Stimulated activated CD4-positive, alpha-beta T cell treated with anti-CD3 and anti-CD28 coated beads, Interleukin-2, amount 100 ng/mL, for 48 hours (primary cell): ENCODE measurements at places on chromosomes 6 and 20.

DNA sequence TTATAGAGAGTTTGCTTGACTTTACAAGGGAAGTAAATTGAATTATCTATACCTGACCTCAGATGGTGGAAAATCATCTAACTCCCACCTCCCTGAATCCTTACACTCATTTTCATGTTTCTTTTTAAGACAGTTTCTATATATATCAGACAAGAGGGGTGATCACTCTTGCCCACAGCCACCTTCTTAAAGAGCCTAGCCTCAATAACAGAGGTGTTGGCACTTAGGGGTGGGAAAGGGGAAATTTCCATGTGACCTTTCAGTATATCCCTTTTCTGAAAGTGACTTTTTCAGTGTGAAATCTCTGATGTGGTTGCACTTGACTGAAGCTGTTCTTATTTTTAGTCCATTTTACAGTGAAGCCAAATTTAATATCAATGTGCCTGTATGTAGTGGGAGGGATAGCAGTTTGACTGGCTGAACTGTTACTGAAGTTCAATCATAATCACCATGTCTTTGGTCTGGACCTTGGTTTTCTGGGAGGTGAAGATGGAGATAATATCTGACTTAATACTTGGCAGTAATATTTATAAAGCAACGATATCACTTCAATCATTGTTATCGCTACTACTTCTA is 141.3 kb downstream of the MAP3K7 start:
- no peak for DNase-seq

DNA sequence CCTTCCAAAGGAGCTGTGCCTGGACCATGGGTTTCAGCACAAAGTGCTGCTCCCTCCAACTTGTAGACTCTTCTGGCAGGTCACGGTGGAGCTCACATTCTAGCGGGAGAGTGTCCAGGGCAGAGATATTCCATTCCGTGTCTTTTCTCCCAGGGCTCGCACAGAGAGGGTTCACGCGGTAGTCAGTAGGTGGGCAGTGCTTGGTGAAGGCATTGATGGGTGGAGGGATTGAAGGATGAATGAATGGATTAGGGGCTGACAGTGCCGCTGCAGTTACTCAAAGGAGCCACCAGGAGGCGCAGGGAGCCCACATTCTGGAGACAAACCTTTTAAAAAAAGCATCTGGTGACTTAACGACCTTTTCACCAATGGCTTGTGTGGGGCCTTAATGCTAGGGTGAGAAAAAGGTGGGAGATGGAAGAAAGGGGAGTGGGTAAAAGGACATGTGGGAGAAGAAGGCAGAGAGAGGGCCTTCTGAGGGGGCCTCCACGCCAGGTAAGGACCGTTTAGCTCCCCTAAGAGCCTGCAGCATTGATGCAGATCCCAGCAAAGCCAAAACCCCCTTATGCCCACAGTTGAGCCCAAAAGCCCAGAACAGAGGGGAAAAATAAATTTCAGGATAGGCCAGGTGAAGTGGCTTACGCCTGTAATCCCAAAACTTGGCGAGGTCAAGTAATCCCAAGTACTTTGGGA is 17.5 kb upstream of the FAM110A start:
- peak; percentile 58 for DNase-seq

GRCh38 chr6:163438940-163439335 is 24.4 kb downstream of the QKI start:
- no peak for DNase-seq

DNA sequence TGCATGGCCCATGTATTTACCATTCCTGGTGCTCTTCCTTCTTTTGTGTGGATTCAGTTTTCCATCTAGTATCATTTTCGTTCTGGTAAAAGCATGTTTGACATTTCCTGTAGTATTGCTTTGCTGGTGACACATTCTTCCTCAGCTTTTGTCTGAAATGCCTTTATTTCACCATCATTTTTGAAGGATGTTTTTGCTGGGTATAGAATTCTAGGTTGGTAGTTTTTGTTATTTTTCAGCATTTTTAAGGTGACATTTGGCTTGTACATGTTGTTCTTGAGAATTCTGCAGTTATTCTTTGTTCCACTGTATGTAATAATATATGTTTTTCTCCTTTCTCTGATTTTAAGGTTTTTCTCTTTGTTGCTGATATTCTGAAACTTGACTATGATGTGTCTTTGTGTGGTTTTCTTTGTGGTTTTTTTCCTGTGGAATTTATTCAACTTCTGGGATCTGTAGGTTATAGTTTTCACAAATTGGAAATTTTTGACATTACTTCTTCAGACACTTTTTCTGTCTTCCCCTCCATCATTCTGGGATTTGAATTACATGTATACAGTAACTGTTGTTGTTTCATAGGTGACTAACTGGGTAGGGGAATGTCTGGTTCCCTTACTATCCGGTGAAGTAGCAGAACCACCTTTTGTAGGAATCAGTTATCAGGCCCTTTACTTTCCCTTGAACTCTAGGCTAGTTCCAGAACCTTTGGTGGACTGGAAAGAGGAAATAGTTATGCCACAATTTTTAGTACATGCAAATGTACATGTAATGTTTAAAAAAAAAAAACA is 30.2 kb downstream of the SNX9 start:
- no peak for DNase-seq

DNA sequence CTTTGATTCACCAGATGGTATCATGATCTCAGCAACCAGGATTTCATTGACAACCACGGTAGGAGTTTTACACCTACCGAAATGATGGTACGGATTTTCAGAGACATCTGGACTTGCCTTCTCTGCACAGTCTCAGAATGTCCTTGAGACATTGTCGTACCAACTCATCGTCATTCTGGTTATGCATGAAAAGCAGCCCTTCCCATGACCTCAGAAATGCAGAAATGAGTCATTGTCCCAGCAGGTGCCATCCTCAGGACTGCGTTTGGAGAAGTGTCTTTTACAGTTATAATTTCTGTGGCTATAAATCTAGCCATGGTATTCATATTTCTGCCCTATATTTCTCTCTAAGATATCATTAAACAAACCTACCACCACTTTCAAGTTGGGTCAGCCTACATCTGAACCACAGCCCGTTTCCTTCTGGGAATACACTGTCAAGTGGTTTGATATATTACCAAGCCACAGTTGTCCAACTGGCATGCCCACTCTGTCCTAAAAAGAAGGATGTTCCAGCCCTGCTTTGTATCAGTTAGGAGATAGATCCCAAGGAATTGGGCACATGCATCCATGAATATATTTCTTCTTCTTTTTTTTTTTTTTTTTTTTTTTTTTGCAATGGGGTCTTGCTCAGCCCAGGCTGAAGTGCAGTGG is 7.5 kb upstream of the BFSP1 start:
- no peak for DNase-seq

GRCh38 chr6:167420858-167421766 is 96.2 kb downstream of the TTLL2 start:
- DNase-seq = no peak

GRCh38 chr20:1402149-1402548 is 9.3 kb upstream of the FKBP1A start:
- DNase-seq = no peak

GRCh38 chr6:35640017-35640664 is 48.6 kb downstream of the FKBP5 start:
- DNase-seq = no peak

DNA sequence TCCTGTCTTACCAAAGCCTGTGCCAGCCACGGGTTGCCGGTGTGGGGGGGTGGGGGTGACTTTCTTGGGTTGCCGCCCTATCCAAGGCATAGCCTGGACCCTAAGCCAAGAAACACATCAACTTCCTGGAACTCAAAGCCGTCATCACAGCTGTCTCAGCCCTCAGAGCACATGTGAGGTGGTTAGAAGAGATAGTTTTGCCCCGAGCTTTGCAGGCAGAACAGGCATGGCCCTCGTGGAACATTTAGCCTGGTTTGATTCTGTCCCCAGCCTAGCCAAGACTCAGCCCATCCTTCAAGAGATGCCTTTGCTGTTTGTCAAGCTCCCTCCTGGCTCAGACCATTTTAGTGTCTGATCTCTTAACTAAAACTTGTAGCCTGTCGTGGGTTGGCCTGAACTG is 64.9 kb downstream of the RREB1 start:
- no peak for DNase-seq

- no peak for DNase-seq
These were observed 32.9 kb upstream of the LGSN start for GRCh38 chr6:63352544-63353285.

DNA sequence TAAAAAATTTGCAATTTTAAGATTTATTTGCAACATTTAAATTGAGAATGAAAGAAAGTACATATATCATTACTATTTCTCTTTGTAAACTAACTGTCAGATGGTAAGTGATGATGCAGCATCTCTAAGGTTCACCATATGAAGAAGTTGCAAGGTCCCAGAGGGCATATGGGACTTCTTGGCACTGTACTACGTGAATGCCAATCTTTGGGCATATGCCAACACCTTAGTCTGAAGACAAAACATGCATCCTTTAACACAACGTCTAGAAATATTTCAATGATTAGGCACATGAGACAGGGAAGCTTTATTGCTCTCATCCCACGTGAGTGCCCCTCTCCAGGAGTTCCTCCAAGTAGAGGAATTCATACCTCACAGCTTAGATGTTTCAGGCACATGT is 66.8 kb downstream of the CDK19 start:
- DNase-seq = no peak

GRCh38 chr6:18445228-18445627 is 58.1 kb downstream of the RNF144B start:
- DNase-seq = no peak

GRCh38 chr6:115932481-115932880 is 128.2 kb downstream of the FRK start:
- DNase-seq = no peak

DNA sequence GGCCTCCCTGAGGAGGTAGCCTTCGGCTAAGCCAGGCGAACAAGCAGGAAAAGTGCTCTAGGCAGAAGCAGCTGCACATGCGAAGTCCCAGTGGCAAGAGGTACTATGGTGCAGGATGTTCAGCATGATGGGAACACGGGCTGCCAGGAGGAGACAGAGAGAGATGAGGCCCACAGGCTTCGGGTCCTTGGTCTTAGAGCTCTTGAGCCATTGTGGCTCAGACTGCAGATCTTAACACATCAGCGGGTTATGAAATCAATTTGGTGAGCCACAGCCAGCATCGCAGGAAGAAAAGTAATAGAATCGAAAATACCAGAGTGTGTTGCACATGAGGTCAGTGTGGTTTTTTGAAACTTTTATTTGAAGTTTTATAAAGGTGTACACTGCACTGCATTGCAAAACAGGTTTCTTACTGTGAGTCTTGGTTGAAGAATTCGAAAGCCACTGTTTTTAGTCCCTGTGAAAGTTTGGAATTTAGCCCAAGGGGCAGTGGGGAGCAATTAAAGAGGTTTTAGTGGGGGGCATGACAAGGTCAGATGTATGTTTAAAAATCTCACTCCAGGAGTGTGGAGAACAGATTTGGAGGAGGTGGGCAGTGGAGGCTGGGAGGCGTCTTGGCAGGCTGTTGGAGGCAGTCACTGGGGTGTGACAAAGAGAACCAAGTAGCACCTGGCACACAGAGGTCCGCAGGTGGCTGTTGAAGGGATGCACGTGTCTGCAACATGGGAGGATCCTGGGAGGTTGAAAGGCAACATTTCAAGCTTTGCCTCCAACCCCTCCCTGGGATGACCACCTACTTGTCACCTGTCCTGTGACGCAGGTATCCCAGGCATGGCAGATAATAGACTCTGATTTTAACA is 69.3 kb downstream of the EYA2 start:
- no peak for DNase-seq

- DNase-seq = peak; percentile 86
These were observed 4.3 kb upstream of the RIPK1 start for GRCh38 chr6:3063733-3064700.

- no peak for DNase-seq
These were observed 33.8 kb downstream of the PLEKHG1 start for GRCh38 chr6:150633486-150633834.

DNA sequence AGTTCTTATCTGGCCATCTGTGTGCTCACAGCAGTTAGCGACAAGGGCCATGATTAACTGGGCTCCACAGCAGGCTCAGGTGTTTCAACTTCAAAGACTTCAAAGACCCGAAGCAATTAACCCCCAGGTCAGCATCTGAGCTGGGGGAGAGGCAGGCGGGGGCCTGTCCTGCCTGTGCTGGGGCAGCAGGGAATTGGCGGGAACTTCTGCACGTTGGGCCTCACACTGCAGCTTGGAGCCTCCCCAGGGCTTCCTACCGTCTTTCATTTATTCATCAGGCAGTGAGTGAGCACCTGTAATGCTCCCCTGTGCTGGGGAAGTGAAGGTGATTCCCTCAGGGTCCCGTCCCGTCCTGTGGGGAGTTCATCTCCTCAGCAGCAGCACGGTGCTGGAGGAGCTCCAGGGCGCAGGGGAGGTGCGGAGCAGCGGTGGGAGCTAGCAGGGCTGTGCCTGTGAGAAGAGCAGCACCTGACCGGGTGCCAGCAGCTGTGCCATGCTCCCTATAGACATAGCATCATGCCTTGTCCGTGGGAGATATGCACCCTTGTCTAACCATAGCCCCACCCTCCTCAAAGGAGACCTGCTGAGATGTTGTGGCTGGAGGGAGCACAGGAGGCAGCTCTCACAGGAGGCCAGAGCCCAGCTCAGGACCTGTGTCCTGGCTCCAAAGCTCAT is 51.8 kb upstream of the FRMD1 start:
- DNase-seq = no peak

DNA sequence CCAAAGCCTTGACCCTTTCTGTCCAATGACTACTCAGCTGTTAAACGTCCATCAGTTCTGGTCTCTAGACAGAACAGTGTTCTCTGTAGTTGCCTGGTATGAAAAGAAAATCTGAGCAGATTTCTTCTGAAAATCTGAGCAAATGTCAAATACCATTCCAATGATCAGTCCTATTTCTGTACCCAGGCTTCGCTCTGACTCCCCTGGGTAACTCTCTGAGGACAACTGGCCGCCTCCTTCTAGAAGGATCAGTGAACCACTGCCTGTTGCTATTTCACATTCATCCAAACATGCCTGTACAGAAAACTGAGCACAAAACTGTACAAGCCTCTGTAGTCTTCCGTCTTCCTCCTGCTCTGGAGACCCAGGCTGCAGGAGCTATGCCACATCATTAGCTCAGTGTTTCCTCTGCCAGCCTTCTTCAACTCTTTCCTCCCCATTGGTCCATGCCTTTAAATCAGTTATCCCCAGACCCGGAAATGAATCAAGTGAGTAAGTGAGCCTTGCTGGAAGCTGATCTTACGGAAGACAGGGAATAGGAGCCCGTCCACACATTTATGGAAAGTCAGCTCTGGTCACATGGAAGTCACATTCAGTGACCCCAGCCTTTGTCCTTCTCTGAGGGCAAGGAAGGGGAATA is 63.3 kb downstream of the DAAM2 start:
- no peak for DNase-seq

GRCh38 chr6:4751823-4752464 is 24.3 kb upstream of the CDYL start:
- DNase-seq = no peak
